ENCODE measurements at places on chromosomes 2 and 18.

GRCh38 chr2:67645280-67646138, 248.4 kb downstream of the ETAA1 start:
- DNase-seq, result no peak

DNA sequence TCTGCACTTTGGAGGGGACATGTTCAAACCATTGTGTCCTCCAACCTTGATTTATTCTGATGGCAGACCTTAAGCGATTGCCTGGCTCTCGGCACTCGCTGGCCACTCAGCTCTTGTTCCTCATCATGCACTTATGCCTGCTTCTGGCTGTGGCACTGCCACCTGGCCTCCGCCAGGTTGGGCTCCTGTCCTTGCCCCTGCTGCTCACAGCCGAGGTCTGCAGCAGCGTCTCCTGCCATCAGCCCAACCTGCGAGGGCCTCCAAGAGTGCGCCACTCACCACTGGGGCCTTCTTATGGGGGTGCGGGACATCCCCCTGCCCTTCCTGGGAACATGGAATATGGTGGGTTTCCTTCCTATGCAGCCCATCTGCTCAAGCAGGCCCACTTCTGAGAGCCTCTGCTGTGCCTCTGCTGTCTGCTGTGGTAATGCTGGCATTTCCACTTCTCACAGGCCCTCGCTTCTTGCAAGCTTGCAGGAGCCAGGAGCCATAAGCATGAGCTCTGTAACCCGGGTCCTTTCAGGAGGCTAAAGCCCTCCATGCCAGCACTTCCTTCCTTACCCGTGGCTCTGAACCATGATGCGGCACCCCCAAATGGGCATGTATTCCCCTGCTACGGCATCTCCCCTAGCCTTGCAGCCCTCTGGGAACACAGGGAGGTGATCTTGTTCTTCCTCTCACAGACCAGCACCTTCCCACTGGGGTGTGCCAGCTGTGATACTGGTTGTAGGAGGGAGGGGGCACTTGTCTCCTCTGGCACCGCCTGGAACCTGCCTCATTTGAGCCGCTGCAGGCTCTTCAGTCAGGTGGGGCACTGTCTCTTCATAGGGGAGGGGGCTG, 58.6 kb upstream of the HS6ST1 start:
- DNase-seq, result no peak

DNA sequence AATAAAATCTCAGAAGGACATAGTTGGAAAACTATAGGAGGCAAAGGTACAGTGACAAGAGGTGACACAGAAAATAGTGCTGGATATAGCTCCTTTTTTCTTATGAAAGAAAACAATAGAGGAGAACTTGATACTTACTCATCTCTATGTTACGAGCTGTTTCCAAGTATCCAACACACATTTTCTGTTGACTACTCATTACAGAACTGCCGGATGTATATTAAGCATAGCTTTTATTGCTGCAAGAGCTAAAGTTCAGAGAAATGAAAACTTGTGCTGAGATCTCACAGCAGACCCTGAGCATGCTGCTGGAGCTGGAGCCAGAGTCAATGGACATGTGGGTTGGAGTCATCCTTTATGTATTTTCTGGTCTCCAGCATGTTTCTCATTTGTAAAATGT, 210.0 kb upstream of the NT5C1B start:
- no peak for DNase-seq

DNA sequence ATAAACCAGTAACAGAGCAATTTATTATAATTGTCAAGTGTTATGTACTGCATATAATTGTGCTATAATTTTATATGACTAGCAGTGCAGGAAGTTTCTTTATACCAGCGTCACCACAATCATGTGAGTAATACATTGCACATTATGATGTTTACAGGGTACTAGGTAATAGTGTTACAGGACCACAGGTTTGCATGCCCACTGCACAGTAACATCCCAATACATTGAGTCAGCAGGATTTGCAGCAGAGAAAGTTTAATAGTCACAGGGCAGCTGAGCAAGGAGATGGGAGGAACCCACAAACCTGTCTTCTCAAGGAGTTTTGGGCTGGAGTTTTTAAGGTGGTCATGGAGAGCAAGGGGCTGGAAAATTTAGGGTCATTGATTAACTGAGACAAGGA, 1042.9 kb upstream of the ACVR2A start:
- DNase-seq, result no peak

DNA sequence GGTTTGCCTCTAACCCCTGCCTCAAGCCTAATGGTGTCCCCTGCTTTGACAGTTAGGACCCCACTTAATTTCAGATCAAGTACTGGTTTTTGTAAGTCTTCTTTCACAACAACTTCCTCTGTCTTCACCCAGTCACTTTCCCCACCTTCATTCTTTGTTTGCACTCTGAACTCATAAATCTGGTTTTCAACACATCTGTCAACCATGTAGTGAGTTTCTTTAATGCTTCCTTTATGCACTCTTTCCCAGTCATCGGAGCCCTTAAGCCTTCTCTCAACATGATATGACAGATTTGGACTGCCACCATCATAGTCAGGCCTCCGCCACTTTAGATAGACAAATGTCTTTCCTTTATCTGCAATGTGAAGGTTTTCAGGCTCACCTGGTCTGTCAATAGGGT, 109.1 kb downstream of the PLEKHA3 start:
- DNase-seq, result no peak

- no peak for DNase-seq
Observed at GRCh38 chr2:37560863-37561614, 110.4 kb downstream of the CDC42EP3 start.

GRCh38 chr2:14927021-14927564, 294.6 kb downstream of the LRATD1 start:
- DNase-seq, result no peak

GRCh38 chr18:78969574-78970315, 9.9 kb upstream of the SALL3 start:
- DNase-seq, result no peak

DNA sequence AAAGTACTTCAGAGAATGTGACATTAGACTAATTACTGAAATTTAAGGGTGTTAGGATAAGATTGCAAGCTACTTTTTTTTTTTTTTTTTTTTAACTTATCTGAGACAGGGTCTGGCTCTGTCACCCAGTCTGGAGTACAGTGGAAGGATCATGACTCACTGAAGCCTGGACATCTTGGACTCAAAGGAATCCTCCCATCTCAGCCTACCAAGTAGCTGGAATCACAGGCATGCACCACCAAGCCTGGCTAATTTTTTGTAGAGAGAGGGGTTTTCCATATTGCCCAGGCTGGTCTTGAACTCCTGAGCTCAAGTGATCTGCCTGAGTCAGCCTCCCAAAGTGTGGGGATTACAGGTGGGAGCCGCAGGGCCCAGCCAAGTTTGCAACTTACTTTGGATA, 1246.0 kb upstream of the ZEB2 start:
- no peak for DNase-seq

DNA sequence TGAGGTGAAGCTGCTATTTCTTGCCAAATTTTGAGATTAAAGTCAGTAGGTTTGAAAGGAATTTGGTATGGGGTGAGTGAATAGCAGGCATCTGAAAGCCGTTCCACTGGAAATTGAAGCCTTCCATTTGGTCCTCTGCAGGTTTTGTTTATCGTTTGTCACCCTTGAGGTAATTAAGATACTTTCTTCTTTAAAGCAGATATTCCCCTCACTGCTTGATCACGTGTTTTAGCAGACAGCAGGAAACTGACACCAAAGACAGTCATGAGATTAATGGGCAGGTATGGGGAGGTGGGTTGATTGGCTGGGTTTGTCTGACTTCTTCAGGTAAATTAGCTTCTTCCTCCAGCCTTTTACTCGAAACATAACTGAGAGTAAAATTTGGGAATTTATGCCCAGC, 10.7 kb downstream of the LPIN1 start:
- no peak for DNase-seq

DNA sequence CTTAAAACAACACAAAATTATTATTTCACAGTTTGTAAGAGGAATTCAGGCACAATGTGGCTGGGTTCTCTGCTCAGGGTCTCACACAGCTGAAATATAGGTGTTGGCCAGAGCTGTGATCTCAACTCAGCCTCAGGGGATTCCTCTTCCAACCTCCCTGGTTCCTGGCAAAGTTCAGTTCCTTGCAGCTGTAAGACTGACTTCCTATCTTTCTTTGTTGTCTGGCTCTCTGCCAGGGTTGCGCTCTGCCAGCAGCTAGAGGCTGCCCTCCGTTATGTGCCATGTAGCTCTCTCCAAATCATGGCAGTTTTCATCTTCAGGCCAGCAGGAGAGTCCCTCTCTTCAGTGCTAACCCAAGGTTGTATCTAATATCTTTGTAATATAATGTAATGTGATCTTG, 272.5 kb upstream of the KCNJ3 start:
- DNase-seq, result no peak

- DNase-seq, result no peak
Observed at GRCh38 chr2:68057658-68058396, 5.0 kb downstream of the C1D start.

GRCh38 chr2:184558713-184559464, 39.4 kb upstream of the ZNF804A start:
- no peak for DNase-seq

DNA sequence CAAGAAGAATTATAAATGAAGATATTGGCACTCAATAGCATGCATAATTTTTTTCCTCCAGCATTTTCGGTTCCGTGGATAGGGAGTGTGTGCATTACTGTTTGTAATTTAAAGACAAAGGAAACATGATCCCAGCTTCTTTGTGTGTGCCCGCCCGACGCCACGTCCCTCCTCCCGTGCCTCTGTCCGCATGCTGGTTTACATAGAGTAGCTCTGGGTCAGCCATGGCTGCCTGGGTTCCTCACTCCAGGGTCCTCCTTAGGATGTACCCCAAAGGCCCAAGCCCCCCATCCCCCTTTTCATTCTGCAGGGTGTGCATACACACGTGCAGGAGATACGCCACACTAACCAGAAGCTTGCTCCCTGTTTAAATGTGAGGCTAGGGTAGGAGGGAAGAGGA, 214.7 kb downstream of the KLHL29 start:
- DNase-seq, result peak; percentile 81

- no peak for DNase-seq
Observed at GRCh38 chr2:231856959-231857358, 69.2 kb downstream of the NPPC start.

DNA sequence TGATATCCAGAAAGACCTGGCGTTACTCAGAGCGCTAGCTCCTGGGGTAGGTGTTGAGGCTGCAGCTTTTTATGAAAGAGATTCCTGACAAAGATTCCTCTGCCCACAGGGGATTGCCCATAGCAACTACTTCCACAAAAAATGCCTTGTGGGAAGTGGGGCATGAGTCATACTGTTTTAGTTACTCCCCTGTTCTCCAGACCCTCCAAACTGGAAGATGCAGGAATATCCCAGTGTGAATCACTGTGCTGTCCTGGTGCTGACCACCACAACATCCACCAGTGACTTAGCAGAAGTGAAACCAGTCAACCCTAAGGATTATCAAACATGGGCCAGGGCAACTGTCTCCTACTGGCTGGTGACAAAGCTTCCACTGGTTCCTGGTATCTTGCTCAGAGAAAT, 61.8 kb downstream of the CDH2 start:
- DNase-seq, result no peak

GRCh38 chr2:82790206-82791021, 1668.7 kb downstream of the SUCLG1 start:
- no peak for DNase-seq

DNA sequence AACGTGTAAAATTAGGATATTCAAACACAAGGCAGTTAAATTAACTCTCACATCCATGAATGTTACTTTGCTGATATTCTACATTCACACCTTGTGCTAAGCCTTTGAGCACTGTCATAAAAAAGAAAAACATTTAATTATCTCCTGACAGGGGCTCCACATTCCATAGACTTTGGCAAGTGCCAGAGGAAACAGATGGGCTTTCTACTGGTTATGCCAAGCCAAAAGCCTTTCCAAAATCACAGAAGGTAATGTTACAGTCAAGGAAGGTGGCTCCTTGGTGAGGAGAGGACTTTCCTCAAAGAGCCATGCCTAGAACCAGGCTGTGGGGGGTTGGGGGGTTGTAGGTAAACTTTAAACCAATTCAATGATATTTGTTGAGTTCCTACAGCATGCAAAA, 12.4 kb downstream of the MYO5B start:
- no peak for DNase-seq

- DNase-seq, result no peak
Observed at GRCh38 chr2:158894078-158894477, 74.4 kb upstream of the TANC1 start.

GRCh38 chr2:120301284-120301683, 44.7 kb upstream of the INHBB start:
- no peak for DNase-seq

DNA sequence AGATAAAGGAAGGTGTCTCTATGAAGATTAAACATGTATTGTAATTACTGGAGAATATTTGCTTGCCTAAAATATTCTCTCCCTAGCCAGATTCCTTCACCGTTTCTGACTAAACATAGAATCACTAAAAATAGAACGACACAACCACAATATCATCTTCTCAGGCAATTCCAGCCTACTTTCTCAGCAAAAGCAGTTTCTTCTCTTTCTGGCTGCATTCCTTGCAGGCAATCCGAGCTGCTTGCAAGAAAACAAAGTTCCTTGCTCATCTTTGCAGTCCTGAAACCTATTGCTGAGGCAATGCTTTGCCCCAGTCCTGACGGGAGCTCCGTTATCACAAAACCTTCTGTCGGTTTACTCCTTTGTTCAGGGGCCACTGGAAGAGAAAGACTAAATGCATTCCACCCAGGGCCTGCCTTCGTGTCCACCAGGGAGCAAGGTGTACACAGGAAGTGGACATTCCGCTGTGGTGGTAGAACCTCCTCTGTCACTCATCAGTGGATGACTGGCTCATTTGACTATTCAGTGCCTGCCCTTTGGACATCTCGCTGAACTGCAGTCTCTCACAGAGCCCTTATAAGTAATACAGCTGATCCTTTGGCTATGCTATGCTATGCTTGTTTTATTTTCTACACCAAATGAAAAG, 239.2 kb upstream of the DOK6 start:
- DNase-seq, result no peak

All from NCI-H1092 (cell line).